ENCODE measurements at places on chromosomes 4 and X. TPM values are rescaled to one million over a fixed set of nuclear protein-coding genes. Genes with fewer than 3 reads are reported as not detected.

DNA sequence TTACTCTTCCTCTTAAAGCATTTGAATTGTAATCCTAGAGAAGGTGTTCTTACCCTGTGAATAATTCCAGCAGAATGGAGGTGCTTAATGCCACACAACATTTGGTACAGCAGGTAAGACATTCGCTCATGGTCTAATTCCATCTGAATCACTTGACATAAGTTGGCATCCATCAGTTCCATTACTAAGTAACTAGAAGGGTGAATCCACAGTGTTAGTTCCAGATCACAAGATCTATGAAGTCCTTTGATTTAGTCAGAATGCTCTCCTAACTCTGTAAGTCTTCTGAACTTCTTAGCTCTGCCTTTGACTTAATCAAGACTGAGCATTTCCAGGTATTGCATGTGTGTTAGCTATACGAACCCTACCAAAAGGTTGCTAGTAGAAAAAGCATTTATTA, 258.0 kb downstream of the MAPK10 start:
- no peak for DNase-seq

DNA sequence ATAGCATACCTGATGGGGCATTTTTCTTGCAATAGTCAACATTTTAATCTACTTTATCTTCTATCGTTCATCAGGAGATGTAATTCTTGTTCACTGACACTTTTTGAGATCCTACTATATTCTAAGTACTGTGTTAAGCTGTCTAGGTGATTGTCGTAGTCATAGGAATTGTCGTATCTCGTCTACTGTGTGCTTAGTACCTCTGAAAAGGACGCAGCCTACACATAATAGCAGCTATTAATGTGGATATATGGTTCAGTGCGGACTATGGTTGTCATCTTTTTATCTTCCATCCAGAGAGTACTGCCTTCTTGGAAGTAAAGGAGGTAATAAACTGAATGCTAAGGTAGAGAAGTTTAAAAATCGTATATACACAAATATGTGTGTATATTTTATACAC, 21.9 kb upstream of the CFAP299 start:
- DNase-seq: no peak

- no peak for DNase-seq
Measured at GRCh38 chr4:61003301-61003700, 196.8 kb upstream of the ADGRL3 start.

RFC1 gene
- total RNA-seq: 54.0 TPM

SOWAHB gene
- not detected for total RNA-seq

XPNPEP2 gene
- total RNA-seq: not detected

Measured in SK-MEL-5 (cell line).